Amniotic epithelial cell (primary cell): ENCODE measurements at places on chromosomes 1 and 21.

- peak; percentile 56 for DNase-seq
Measured at GRCh38 chr1:193799948-193800690, 613.7 kb upstream of the B3GALT2 start.

- DNase-seq: peak; percentile 27
Measured at GRCh38 chr1:150429805-150430204, 57.4 kb upstream of the TARS2 start.

DNA sequence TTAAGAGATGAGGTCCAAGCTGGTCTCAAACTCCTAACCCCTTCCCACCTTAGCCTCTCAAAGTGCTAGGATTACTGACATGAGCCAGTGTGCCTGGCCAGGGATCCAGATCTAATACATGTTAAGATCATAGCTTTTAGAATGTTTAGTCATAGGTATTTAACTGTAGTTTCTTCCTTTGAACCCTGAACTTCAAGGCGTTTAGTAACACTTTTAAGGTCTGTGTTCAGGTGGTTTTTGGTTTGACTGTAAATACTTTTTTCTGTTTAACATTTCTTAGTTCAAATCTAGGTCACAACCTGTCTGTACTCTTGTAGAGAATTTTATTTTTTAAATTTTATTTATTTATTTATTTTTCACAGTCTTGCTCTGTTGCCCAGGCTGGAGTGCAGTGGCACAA, 28.1 kb downstream of the RAP1A start:
- no peak for DNase-seq

GRCh38 chr21:19489930-19490329, 1086.3 kb upstream of the TMPRSS15 start:
- no peak for DNase-seq

DNA sequence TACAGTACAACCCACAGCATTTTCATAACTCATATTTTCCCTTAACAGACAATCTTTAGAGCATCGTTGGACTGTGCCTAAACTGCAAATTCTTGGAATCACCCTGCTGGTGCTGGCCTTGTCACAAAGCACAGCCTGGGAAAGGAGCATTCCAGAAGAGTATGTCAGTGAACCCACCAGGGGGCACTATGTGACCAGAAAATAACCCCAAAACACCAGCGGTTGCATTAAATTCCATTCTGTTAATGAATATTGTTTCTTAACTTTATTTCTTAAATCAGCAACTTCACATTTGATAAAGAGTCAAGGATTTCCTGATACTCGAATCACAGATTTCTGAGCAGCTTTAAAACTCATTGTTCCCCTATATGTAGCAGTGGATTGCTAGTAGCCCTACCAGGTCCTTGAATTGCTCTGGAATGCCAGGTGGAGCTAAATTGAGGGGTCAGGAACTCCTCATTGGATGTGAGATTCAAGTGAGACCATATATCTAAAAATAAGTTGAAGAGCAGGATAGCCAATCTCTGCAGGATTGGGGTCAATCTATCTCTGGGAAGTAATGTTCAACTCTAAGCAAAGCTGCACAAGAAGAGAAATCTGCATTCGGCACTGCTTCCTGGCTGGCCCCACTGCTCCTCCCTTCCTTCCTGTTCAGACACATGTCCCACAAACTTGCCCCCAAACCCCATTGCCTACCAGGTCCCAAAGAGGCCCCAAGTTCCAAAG, 12.7 kb upstream of the RAB4A start:
- DNase-seq: peak; percentile 60

- DNase-seq: no peak
Measured at GRCh38 chr21:45551783-45552695, 9.8 kb upstream of the SLC19A1 start.

DNA sequence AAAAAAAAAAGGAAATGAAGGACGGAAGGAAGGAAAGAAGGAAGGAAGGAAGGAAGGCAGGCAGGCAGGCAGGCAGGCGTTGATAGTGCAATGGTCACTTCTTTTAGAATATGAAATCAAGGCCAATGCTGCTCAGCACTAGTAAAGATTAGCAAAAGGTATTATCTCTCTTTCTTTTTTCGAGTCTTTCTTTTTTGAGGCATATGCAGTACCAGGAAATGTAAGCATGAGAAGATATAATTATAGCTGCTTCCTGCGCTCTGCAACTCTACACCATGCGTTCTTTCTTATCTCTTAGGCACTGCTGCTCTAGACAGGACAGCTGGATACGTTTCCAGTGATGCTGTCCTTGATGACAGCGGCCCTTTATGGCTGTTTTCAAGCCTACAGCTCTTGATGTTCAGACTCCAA, 1512.5 kb upstream of the B3GALT2 start:
- DNase-seq: no peak

- peak; percentile 9 for DNase-seq
Measured at GRCh38 chr1:186618401-186619170, 61.6 kb downstream of the PTGS2 start.

DNA sequence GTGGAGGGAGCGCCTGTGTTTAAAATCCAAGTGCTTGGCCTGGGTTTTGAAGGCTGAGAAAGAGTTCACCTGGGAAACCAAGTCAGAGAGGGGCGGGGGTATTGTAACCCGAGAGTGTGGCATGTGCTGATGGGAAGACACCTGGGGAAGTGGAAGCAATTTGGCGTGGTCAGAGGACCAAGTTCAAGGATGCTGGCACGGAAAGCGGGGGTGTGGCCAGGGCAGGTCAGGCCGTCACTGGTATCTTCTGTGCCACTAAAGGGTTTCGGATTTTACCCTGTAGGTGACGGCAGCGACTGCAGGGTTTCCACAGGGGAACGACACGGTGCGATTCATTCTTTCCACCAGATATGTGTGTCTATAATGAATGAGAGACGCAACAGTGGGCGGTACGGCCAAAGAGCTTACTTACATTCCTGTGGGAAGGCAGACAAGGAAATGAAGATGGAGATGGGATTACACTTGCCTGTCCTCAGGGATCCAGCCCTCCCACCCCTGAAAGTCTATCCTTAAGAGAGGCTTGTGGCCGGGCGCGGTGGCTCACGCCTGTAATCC, 31.3 kb downstream of the CA6 start:
- DNase-seq: peak; percentile 64

DNA sequence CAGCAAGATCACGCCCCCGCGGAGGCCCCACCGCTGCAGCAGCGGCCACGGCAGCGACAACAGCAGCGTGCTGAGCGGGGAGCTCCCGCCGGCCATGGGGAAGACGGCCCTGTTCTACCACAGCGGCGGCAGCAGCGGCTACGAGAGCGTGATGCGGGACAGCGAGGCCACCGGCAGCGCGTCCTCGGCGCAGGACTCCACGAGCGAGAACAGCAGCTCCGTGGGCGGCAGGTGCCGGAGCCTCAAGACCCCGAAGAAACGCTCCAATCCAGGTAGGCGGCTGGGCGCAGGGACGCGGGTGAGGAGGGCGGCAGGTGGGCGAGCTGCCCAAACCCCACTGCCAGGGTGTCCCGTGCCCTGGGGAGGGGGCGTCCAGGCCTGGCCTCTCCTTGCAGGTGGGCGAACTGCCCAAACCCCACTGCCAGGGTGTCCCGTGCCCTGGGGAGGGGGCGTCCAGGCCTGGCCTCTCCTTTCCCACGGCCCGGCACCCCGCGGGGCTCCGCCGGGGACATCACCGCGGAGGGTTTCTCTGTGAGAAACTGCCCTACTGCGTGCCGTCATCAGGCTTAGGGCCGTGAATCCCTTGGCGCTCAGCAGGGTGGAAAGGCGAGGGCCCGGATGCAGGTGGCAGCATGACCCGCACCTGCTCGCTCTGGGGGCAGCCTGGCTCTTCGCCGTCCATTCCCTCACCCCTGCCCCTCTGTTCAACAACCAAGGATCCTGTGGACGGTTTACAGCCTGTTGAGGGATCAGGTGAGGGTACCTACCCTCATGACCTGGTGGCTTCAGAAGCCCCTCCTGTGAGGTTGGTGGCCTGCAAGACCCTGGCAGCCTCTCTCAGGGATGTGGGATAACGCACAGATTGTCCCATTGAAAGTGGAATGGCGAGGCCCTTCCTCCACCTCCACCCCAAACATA, 534.0 kb downstream of the KIF26B start:
- DNase-seq: no peak

DNA sequence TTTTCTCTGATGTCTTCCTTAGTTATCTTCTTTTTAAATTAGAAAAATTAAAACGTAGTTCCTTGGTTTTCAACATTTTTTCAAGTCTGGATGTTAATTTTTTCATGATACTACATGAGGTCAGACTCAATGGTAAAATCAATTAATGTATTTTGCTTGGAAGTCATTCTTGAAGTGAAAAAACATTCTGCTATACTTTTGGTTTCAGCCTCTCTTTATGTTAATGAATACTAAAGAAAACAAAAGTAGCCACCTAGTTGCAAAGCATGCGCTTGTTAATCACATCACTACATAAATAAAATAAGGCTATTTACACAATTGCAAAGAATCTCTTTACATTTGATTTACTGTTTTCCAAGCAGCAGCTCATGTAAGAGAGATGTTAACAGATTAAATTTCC, 170.4 kb downstream of the LIPI start:
- DNase-seq: no peak

DNA sequence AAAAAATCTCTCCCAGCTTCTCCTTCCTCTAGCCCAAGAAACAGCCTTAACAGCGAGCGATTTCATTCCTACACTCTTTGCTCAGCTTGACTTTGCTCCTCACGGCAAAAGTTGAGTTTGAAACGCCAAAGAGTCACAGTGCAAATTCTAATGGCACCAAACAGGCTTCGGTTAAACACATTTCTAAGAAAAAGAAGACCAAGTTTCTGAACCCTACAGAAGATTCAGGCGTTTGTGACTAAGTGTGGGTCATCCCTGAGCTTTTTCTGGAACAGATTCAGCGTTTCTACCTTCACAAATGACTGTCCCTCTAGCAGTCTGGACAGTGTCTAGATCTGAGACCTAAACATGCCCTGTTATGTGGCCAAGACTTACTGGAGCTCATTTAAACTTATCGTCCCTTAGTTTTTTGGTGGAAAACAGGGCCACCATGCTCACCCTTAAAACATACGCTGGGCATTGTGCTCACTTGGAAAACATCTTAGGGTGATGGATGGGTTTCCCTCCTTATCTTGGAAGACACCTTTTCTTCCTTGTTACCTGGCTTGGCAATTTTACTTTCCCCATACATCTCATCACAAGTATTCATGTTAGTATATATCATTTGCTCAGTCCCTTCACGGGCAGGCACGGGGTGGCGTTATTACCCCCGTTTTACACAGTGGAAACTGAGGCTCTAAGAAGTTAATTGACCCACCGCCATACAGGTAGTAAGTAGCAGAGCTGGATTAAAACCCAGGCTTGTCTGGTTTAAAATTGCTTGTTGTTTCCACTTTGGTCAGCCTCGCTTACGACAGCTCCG, 1.0 kb downstream of the C1orf198 start:
- no peak for DNase-seq

- DNase-seq: peak; percentile 8
Measured at GRCh38 chr1:186144505-186144904, 230.5 kb downstream of the TPR start.

GRCh38 chr21:31133243-31133830, 95.1 kb upstream of the KRTAP19-8 start:
- DNase-seq: no peak

DNA sequence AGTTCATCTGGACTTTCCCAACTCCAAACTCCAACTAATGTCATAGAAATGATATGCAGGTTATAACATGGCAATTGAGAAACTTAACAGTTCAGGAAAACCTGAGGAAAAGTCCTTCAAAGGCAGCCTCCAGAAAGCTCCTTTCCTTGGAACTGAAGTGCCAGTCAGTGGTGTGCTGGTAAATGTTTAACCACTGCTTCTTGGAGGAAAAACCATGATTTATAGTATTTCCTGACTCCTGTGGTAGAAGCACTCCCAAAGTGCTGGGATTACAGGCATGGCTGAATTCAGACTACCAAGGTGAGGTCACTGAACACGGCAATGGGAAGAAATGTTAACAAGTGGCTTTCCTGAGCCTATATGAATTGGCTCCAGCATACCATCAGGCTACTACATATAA, 26.7 kb upstream of the ZNHIT6 start:
- DNase-seq: peak; percentile 2

DNA sequence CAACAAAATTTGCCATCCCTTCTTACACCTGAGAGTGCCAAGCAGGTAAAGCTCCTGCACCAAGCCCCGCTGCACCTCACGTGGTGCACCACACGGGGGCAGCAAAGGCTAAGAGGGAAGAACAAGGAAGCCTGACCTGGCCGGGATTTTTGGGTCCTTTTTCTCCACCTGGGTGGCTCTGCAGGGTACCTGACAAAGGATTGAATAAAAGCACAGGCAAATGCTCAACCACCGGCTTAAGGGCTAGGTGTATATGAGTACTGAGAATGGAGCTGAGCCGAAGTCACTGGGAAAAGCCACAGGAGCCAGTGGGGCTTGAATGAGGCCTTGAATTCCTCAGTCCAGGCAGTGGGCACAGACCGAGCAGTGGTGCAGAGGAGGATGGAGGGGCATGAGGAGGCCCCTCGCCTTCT, 36.4 kb downstream of the ZNF697 start:
- DNase-seq: peak; percentile 20

DNA sequence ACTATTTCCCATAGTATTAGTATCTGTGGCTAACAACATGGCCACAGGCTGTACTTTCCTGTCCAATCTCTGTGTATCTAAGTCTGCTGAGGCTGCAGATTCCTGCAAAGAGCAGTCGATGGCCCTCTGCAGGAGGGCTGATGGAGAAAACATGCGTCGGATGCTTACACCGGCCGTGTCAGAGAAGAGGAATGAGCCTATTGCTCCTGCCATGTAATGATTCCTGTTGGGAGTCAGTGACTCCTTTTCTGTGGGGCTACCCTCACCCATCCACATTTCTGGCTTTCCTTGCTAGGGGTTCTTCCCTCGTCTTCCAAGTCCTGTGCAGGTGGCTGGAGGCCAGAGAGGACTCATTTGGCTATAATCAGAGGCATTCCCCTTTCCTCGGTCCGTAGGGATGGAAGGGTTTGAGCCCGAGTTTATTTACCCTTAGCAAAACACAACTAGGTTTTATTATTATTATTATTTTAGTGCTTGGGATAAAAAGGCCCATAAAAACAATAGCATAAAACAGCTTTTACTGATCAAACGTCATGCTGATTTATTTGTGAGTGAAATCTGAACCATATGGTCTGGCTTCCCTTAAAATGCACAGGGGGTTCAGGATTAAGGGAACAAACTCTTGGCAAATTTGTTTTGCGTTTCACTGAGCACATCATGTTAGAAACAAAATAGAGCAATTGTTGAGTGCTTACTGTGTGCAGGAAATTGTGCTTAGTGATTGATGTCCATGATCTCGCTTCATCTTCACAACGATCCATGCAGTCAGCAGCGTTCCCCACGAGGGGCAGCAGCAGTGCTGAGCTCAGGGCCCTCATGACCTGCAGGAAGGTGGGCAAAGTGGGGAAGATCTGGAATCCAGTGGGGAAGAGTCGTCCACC, 70.8 kb downstream of the KIF26B start:
- DNase-seq: peak; percentile 30

- peak; percentile 24 for DNase-seq
Measured at GRCh38 chr1:232123775-232124659, 497.4 kb downstream of the DISC1 start.

GRCh38 chr1:101187297-101187696, 49.5 kb upstream of the S1PR1 start:
- DNase-seq: no peak

- no peak for DNase-seq
Measured at GRCh38 chr1:150207281-150207971, 28.5 kb downstream of the ANP32E start.

- no peak for DNase-seq
Measured at GRCh38 chr1:241079047-241079446, 278.0 kb downstream of the RGS7 start.

GRCh38 chr1:161791904-161792655, 26.0 kb downstream of the ATF6 start:
- peak; percentile 60 for DNase-seq
